Cardiac fibroblast (primary cell): ENCODE measurements at places on chromosomes 2 and 18.
A peak's percentile ranks its signal among the peaks of the same experiment; 100 is the strongest.

GRCh38 chr18:5425721-5426120, 118.1 kb downstream of the EPB41L3 start:
- no peak for DNase-seq

DNA sequence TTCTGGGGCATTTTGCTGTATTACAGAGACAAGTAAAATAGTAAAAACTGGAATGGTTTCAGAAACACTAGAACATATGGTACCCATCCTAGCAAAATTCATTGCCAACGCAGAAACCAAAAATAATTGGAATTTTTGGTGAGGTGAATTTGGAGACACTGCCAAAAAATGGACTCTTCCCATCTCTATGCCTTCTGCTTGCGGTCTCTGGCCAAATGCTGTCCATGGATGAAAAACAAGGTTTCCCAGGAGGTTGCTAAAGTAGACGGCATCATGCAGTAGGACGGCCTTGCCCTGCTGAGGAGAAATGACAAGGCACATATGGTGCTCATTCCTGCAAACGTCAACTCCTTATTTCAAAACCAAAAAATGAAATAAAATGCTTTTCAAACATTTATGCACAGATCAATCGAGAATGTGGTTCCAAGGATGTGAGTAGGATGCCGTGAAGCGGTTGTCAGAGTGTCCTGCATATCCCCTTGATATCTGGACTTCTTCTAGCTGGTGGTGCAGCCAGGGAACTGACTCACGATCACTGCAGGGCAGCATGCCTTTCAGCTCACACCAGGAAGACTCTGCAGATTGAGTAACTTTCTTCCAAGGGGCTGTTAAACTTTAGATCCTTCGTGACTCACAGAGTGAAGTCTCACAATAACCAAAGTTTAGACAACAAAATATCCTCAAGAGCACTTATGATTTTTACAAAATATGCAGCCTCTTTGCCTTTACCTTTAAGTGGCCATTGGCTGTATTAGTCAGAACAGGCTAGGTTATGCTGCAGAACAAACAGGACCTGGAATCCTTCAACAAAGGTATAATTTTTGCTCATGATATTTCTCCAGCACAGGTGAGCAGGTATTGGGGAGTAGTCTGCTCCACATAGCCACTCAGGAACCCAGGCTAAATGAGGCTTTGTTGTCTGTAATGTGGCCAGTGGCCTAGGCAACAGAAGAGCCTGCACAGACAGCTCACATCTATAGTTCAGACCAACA, 149.4 kb upstream of the NDUFV2 start:
- DNase-seq, result peak; percentile 86

DNA sequence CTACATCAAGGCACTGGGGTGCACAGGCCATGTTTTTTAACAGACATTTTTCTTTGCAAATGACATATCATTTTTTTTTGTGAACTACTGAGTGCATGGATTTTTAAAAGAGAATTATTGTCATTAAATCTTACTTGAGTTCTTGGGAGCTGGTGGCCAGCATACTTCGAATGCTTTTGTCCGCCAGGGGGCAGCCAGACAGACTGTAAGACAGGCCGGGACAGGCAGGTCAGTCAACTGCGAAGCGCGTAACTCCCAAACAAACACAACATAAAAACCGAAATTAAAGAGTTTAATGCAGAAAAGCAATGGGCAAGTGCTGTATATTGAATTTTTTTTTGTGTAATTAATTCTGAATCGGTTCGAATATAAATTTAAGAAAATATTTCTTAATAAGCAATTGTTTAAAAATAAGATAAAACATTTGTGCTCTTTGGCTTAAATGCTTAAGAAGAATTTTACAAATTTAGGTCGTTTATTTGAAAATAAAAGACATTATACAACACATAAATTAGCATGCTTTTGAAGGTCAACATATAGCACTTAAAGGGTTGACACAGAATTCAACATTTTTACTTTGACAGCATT, 142.2 kb upstream of the PXDN start:
- peak; percentile 71 for DNase-seq

- peak; percentile 47 for DNase-seq
These were observed 348.6 kb downstream of the ANAPC1 start for GRCh38 chr2:111535404-111535803.

DNA sequence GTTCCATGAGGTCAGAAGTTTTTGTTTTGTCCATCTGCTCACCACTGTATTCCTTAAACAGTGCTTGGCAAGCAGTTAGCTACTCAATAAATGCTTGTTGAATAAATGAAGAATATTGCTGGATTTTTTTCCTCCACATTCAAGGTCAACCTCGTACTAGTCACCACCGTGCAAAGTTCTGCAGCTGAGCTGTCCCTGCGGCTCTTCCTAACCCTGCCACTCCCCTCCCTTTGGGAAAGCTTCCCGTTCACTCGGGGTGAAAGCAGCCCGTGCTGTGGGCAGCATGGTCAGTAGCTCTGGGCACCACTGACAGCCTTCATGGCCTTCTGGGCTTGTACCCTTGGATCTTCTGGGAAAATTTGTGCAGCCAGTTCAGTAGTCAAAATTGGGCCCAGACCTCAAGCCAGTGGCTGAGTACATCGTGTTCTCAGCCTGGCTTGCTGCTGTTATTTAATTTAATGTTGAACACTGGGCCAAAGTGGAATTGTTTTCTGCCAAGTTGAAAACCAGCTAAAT, 469.3 kb upstream of the RAB12 start:
- peak; percentile 22 for DNase-seq

DNA sequence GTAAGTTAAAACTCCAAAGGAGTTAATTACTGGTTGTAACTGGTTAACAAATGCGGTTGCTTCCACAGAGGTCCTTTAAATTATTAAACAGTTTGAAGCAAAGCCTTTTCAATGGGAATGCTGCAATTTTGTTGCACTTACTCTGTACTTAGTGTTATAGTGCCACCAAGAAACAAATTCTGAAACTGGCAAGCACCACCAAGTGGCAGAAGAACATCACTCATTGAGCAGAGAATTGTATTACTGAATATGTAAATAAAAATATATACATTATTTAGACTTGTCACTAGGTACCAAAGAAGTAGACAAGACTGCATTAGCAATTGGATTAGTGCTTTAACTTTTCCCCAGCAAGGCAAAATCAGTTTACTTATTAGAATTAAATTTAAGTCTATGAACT, 2.6 kb upstream of the TMEFF2 start:
- peak; percentile 38 for DNase-seq
